SJCRH30 (cell line): ENCODE measurements at places on chromosomes 2 and 18. TPM values are rescaled to one million over a fixed set of nuclear protein-coding genes. Genes with fewer than 3 reads are reported as not detected.
A peak's percentile ranks its signal among the peaks of the same experiment; 100 is the strongest.

Gene SERPINB4
- total RNA-seq: not detected in 2 replicates

Gene RGPD4
- total RNA-seq: 0.05 TPM in 1 of 2 replicates, not detected in the other

GRCh38 chr2:74985978-74986609 lies 27.7 kb downstream of the POLE4 start:
- no peaks in the 10 kb centered on the region for H3K36me3 ChIP-seq
- no peaks in the 10 kb centered on the region for H3K27me3 ChIP-seq
- no peak overlapping the region for H3K4me3 ChIP-seq
- peak overlapping the region; percentile 13; the same call in 1 of the 2 replicates for H3K27ac ChIP-seq
- DNase-seq: peak; percentile 77
- peaks cover 21% of the 10 kb centered on the region for H3K4me1 ChIP-seq

DNA sequence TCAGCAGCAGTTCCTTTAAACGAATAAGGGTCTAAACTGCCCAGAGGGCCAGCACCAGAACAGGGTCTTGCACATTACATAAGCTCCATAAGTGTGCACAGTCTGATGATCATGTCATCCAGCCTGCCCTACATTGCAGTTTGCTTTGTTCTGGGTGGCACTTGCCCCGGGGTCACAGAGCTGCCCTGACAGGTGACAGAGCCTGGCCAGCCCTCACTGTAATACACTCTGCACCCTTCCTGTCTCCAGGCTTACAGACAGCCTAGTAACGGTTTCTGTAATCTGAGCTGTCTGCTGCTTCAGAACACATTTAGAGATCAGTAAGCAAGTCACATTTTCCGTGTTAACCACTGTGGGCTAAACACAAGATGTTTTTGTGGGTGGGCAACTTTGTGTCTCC lies 213.3 kb downstream of the FAM210A start:
- no peak overlapping the region for H3K4me3 ChIP-seq
- H3K27me3 ChIP-seq: no peaks in the 10 kb centered on the region
- H3K36me3 ChIP-seq: no peaks in the 10 kb centered on the region

GRCh38 chr2:21251216-21251980 lies 127.6 kb downstream of the TDRD15 start:
- no peak for DNase-seq
- H3K4me1 ChIP-seq: peaks cover 11% of the 10 kb centered on the region
- no peak overlapping the region for H3K4me3 ChIP-seq
- H3K36me3 ChIP-seq: no peaks in the 10 kb centered on the region
- H3K27ac ChIP-seq: no peak overlapping the region
- H3K27me3 ChIP-seq: no peaks in the 10 kb centered on the region

Gene TXNL1
- total RNA-seq: 57.8 and 63.0 TPM in 2 replicates

- no peak overlapping the region for H3K27ac ChIP-seq
- H3K27me3 ChIP-seq: no peaks in the 10 kb centered on the region
- H3K4me3 ChIP-seq: no peak overlapping the region
- no peak for DNase-seq
Measured at GRCh38 chr18:46040033-46040746, 31.9 kb downstream of the PSTPIP2 start.

- H3K27ac ChIP-seq: no peak overlapping the region
- DNase-seq: no peak
- H3K36me3 ChIP-seq: peaks cover 77% of the 10 kb centered on the region
- H3K4me3 ChIP-seq: no peak overlapping the region
- H3K4me1 ChIP-seq: no peaks in the 10 kb centered on the region
Measured at GRCh38 chr2:151654085-151654484, 80.2 kb downstream of the NEB start.

DNA sequence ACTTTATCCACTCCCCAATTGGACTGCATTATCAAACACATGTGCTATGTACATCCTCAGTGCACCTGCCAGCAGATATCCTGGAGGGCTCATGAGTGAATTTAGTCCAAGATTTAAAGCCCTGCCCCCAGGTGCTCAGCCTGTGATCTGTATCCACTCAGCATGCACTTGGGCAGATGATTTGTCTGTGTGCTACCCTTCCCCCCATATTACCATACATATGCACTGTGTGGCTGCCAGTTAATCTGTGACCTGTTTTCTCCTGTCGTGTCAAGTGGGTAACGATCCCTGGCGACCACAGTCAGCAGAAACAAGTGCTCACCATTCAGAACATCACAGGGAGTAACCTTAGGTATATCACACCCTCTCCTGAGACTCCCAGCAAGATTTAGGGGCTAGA lies 10.2 kb downstream of the NAGK start:
- no peaks in the 10 kb centered on the region for H3K27me3 ChIP-seq
- H3K36me3 ChIP-seq: peaks cover 25% of the 10 kb centered on the region
- H3K4me3 ChIP-seq: no peak overlapping the region
- H3K4me1 ChIP-seq: no peaks in the 10 kb centered on the region
- DNase-seq: no peak

Gene MC4R
- total RNA-seq: not detected in 2 replicates

Gene SLC30A3
- 4.4 and 4.9 TPM in 2 replicates for total RNA-seq

DNA sequence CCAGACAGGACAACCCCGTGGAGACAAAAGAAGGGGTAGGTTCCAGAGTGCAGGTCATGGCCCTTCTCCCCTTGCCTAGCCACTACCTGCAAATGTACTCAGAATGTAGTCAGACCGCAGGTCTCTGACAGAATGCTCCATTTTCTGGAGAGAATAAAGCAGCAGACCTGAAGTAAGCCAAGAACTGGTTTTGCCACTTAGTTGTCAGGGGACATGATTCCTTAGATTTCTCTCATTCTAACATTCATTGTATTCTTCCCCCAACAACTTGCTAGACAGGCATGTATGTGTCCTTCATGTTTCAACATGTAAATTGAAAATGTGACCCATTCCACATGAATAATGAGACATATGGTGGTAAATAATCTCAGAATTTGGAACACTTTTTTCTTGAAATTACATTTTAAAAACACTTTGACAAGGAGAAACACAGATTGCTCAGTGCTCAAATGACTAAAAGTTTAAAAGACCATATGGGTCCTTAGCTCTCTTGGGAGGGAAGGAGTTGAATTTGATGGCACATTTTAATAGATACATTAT lies 142.4 kb downstream of the CCBE1 start:
- H3K36me3 ChIP-seq: no peaks in the 10 kb centered on the region
- no peaks in the 10 kb centered on the region for H3K4me1 ChIP-seq
- no peaks in the 10 kb centered on the region for H3K27me3 ChIP-seq

DNA sequence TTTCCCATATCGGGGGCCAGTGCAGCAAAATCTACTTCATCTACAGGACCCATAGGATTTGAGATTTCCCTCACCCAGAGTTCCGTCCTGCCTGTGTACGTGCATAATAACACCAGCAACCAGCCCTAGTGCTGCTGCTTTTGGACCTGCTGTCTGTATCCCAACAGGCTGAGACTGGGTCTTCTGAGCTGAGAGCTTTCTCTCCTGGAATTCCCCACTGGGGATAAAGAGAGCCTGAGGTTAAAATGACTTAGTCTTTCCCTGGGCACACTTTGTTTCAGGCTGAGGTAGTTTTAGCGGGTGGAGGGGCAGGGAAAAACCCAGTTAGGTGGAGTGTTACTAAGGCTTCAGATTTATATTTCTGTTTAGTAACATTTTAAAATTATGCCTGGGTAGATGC lies 62.5 kb downstream of the SERTAD2 start:
- H3K27ac ChIP-seq: no peak overlapping the region
- peaks cover 24% of the 10 kb centered on the region for H3K36me3 ChIP-seq
- no peak overlapping the region for H3K4me3 ChIP-seq
- DNase-seq: no peak

GRCh38 chr18:12336171-12336613 lies 28.2 kb downstream of the TUBB6 start:
- H3K27me3 ChIP-seq: no peaks in the 10 kb centered on the region
- no peak for DNase-seq
- peaks cover 4% of the 10 kb centered on the region; the same call in 1 of the 2 replicates for H3K4me1 ChIP-seq
- no peak overlapping the region for H3K27ac ChIP-seq
- H3K4me3 ChIP-seq: no peak overlapping the region
- no peaks in the 10 kb centered on the region; the same call in 1 of the 2 replicates for H3K36me3 ChIP-seq

DNA sequence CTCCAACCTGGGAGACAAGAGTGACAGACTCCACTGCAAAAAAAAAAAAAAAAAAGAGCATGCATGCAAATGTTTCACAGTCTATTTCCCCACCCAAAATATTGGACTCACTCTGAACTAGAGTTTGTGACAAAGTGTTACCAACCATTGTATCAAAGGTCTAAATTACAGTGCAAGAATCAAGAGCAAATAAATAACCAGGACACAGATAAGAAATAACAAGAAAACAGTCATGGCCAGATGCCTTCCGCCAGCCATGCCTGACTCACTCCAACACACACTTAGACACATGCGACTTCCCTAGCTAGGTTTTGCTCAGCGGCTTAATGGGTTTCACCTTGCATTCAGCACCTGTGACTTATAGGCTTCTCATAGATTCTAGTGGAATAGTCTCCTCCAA lies 62.8 kb downstream of the CYB5A start:
- no peaks in the 10 kb centered on the region for H3K36me3 ChIP-seq
- no peak overlapping the region for H3K4me3 ChIP-seq
- no peaks in the 10 kb centered on the region for H3K27me3 ChIP-seq
- no peak overlapping the region for H3K27ac ChIP-seq
- H3K4me1 ChIP-seq: no peaks in the 10 kb centered on the region
- DNase-seq: no peak

Gene IL1A
- not detected in 2 replicates for total RNA-seq
